NCI-H2029 (cell line): ENCODE measurements at places on chromosomes 7 and 10.

DNA sequence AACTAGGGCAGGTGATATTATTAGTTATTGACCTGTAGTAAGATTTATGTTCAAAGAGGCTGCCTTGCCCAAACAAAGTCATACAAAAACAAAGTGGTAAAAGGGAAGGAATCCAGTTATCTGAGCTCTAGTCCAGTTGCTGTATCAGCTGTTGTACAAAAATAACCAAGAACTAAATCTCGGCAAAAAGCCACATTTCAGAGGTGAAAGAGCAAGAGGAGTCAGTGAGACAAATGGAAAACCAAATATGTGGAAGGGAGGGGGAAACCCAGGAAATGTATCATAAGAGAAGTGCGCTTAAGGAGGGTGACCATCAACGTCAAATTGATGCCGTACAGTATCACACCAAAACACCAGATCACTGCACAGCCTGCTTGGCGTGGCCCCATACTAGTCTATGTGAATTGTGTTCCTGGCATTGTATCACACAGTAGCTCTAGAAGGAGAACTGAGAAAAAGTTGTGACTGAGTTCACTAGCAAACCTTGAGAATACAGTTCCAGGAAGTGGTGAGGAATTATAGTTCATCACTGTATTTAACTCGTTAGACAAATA, 6.4 kb downstream of the AGBL3 start:
- no peak for DNase-seq

GRCh38 chr7:26930201-26930600, 65.8 kb upstream of the SKAP2 start:
- DNase-seq, result no peak

- no peak for DNase-seq
Observed at GRCh38 chr10:4765428-4765827, 60.6 kb upstream of the AKR1E2 start.

DNA sequence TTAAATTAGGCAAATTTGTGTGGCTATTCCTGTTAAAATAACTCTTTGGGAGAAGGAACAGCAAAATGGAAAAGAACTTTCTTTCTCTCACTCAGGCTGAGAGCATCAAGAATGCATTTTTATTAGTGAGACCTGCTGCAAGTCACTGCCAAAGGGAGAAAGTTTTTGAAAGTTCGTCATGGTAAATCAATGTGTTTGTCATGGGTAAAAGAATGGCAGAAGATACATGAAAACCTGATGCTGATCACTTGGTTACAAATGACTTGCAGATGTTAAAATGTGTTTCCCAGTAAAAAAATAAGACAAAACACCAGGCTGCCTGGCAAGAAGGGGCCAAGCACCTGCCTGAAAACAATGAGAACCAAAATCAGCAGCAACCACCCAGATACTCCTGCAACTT, 484.7 kb upstream of the NRP1 start:
- DNase-seq, result no peak

- no peak for DNase-seq
Observed at GRCh38 chr7:69657331-69657730, 59.1 kb downstream of the AUTS2 start.

DNA sequence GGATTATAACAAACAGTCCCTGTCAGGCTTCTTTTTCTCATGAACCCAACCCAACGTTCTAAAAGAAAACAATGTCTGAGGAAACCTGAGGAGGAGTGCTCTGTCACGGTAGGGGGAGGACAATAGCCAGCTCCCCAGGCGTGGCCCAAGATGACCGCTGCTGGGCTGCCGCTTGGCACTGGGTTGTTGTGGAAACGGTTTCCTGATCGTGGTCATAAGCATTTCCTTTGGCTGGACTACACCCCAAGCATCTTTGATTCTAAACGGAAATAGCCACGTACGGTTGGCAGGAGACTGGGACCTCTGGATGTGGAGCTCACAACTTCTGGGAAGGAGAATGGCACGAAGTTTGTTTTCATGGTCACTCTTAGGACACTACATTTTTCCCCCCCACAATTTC, 30.4 kb upstream of the DMBT1 start:
- no peak for DNase-seq

- no peak for DNase-seq
Observed at GRCh38 chr7:155587486-155587885, 41.1 kb upstream of the CNPY1 start.

DNA sequence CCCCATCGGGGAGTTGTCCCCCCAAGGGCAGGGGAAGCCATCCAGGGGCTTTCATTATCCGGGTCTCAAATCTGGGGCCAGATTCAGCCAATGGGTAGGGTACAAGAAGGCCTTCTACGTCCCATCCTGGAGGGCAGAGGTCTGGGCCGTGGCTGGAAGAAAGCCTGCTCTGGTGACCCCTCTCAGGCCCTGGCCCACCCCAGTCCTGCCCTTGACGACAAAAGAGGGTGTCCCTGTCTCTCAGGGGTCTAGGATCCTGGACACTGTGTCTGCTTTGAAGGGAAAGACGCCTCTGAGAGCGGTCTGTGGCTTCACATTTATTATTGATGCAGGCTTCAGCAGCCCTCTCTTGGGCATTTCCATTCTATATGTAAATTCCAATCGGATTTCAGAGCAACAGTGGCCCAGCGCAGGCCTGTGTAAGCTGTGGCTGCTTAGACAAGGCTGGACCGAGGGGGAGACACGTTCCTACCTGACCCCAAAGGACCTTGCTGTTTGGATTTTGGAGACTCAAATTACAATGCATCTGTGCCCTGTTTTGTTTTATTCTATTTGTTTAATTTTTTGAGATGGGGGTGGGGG, 83.2 kb upstream of the BAIAP2L1 start:
- DNase-seq, result no peak

GRCh38 chr7:31014826-31015225, 37.3 kb upstream of the ADCYAP1R1 start:
- no peak for DNase-seq

DNA sequence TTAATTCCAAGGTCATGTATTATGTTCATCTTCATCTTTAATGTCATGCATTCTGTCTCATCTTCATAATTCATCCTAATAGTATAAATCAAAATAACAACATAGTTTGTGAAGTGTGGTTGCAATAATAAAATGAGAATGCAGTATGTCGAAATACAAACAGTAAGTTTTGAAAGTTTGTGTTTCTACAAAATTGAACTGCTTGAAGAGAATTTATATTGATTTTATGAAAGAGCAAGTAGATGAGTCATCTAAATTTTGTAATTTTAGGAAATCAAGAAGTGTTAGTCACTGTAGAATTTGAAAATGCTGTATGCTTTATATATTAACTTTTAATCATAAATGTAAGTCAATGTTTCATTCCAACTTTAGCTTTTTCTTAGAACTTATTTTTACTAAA, 190.5 kb upstream of the PPP1R3A start:
- DNase-seq, result no peak

- no peak for DNase-seq
Observed at GRCh38 chr7:117386110-117386706, 41.1 kb downstream of the ASZ1 start.

GRCh38 chr7:121330053-121330833, 1.4 kb downstream of the WNT16 start:
- DNase-seq, result no peak

DNA sequence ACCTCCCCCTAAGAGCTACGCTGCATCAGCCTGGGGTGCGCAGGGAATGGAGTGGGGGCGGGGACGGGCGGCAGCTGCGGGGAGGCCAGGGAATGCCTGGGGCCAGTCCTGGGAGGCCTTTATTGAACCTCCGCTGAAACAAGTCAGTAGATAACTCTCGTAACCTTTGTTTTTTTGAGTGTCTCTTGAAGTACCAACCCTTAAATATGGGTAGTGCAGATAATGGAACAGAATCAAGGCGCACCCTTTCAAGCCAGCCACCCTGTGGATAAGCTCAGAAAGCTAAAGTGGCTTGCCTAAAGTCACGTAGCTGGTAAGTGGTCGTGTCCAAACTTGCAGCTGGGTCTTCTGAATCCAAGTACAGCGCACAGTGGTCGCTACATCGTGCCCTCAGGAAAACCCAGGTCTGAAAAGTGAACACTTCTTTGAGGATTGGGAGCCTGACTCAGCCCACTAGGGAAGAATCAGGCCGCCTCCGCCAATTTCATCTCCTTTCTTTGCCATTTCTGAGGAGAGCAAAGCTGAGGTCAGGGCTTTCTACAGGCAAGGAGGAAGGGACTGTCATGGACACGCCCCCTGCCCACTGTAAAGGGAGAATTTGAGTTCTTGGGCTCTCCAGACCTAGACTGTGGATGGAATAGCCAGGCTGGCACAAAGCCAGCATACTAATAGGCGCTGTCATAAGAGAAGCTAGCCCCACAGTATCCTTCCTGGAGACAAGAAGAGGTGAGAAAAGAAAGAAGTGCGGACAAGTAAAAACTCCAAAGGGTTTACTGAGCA, 3.2 kb upstream of the EGR2 start:
- no peak for DNase-seq

GRCh38 chr7:5525271-5526099, 101.9 kb upstream of the TNRC18 start:
- no peak for DNase-seq
